HEK293T (cell line): ENCODE measurements at places on chromosomes 6 and 20.

GRCh38 chr6:113734982-113735381, 122.2 kb upstream of the MARCKS start:
- no peak for DNase-seq

- DNase-seq, result no peak
Observed at GRCh38 chr6:90397929-90398674, 101.5 kb upstream of the BACH2 start.

DNA sequence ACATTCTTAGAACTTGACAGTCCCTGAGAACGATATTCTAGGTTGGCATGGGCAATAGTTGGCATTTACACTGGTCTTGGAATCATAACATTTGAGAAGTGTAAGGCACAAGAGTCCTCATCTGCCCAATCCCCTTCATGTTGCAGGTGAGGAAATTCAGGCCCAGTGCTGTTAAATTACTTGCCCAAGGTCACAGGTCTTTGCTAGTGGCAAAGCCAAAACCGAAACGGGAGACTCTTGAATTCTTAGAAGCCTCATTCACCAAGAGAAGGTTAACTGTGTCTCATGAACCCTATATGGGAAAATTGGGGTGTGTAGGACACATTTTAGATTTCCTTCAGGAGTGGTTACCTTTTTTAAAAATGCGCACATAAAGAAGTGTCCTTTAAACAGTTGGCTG, 7.2 kb downstream of the E2F3 start:
- no peak for DNase-seq

GRCh38 chr20:916125-916799, at the start of gene ANGPT4:
Gene ANGPT4, minus strand, starts transcription at chr20:916334. Its CDS starts 120 bp downstream, at chr20:916214.
- DNase-seq, result no peak

- DNase-seq, result no peak
Observed at GRCh38 chr6:137284811-137285110, 65.6 kb upstream of the IFNGR1 start.

GRCh38 chr6:56289721-56290120, 42.3 kb upstream of the COL21A1 start:
- no peak for DNase-seq

DNA sequence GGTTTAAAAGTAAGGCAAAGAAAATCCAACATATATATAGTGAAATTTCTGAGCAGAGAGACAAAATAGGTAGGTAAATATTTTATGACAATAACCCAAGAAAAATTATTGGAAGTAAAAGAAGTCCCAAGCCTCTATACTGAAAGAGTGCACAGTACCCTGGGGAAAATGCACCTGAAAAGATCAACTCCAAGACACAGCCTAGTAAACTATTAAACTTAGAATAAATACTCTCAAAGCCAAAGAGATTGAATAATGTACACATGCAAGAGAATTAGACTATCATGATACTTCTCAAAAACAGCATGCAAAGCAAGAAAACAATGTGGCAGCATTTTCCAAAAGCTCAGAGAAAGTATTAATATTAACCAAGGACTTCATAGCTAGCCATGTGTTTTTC, 676.8 kb upstream of the CHD6 start:
- no peak for DNase-seq

DNA sequence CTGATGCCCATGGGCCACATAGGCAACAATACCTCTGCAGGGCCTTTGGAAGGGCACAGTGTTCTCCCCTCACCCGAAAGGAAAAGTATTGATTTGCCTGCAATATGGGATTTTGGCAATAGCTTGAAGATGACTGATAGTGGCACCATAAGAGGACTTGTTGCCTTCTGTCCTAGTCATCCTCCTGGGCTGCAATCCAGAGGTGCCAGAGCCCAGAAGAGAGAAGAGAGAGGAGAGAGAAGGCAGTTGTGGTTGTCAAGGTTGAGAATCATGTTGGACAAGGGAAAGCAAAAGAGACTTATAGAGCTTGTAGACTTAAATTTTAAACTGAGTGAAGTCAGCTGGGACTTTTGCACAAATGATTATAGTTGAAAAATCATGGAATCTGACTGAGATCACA, 14.6 kb downstream of the HDGFL1 start:
- no peak for DNase-seq

- DNase-seq, result no peak
Observed at GRCh38 chr6:141867767-141868166, 265.0 kb upstream of the GJE1 start.

- DNase-seq, result no peak
Observed at GRCh38 chr20:36666181-36666740, 20.3 kb upstream of the SLA2 start.

DNA sequence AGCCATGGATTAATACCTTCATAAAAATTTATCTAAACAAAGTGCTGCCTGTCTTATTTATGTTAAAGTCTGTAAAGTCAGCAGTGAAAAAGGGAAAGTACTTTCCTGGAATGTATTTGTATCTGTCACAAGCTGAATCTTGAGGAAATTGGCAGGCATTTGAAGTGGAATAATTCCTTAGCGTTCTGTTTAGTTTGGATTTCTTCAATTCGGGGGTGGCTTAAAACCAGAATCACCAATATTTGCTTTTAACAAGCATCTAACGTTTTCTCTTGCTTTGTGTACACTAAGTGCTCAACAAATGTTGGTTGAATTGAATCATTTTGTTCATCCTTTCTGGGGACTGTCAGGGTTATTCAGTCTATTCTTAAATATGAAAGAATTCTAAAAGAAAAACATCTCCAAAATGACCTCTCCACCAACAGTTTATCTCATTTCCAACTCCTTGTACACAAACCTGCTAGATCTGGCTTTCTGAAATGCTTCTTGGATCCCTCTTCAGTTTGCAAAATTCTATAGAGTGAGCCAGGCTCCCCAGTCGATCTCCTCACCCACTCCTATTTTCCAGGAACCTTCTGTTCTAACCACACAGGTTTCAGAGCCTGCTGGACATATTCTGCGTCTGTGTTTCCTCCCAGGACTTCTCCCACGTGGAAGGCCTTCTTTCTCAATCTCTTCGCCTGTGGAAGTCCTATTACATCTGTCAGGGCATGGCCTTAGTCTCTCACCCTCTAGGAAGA, 2.0 kb upstream of the NPEPL1 start:
- no peak for DNase-seq

GRCh38 chr6:169953686-169954085, 202.3 kb downstream of the ERMARD start:
- DNase-seq, result no peak

GRCh38 chr6:72624557-72625160, 2.8 kb downstream of the KCNQ5 start:
- DNase-seq, result peak; percentile 46

GRCh38 chr20:34663213-34663943, 13.5 kb downstream of the PIGU start:
- peak; percentile 26 for DNase-seq

DNA sequence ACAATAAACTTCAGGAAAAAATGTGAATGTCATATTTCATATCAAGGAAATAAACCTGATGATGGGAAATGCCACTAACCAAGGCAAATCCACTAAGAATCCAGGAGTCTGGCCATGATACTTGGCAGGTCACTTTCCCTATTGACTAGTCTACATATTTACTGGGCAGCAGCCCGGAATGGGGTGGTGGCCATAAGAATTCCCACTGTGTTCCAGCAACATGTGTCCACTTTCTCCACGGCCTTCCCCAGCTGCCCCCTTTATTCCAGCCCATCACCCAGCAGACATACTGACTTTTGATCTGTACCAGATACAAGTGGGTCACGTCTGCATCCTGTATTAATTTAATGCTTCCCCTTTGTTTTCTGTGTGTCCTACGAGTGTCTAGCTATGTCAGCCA, 234.5 kb upstream of the PRDM1 start:
- no peak for DNase-seq

- DNase-seq, result no peak
Observed at GRCh38 chr20:22795871-22796270, 211.5 kb upstream of the FOXA2 start.

DNA sequence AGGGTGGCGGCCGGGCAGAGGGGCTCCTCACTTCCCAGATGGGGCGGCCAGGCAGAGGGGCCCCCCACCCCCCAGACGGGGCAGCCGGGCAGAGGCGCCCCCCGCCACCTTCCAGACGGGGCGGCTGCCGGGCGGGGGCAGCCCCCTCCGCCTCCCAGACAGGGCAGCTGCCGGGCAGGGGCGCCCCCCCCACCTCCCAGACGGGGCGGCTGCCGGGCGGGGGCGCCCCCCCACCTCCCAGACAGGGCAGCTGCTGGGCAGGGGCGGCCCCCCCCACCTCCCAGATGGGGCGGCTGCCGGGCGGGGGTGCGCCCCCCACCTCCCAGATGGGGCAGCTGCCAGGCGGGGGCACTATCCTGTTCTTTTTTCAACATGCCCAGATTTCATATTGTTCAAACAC, 78.2 kb upstream of the DST start:
- DNase-seq, result no peak

- no peak for DNase-seq
Observed at GRCh38 chr6:3433005-3433404, 23.8 kb downstream of the SLC22A23 start.

GRCh38 chr6:109093732-109094415, 772 bp downstream of the SESN1 start:
- no peak for DNase-seq

- peak; percentile 34 for DNase-seq
Observed at GRCh38 chr20:9359561-9360308, 154.7 kb upstream of the LAMP5 start.

- no peak for DNase-seq
Observed at GRCh38 chr6:25174678-25175077, 104.5 kb upstream of the CARMIL1 start.

GRCh38 chr6:57089265-57089664, 723 bp upstream of the ZNF451 start:
- no peak for DNase-seq

DNA sequence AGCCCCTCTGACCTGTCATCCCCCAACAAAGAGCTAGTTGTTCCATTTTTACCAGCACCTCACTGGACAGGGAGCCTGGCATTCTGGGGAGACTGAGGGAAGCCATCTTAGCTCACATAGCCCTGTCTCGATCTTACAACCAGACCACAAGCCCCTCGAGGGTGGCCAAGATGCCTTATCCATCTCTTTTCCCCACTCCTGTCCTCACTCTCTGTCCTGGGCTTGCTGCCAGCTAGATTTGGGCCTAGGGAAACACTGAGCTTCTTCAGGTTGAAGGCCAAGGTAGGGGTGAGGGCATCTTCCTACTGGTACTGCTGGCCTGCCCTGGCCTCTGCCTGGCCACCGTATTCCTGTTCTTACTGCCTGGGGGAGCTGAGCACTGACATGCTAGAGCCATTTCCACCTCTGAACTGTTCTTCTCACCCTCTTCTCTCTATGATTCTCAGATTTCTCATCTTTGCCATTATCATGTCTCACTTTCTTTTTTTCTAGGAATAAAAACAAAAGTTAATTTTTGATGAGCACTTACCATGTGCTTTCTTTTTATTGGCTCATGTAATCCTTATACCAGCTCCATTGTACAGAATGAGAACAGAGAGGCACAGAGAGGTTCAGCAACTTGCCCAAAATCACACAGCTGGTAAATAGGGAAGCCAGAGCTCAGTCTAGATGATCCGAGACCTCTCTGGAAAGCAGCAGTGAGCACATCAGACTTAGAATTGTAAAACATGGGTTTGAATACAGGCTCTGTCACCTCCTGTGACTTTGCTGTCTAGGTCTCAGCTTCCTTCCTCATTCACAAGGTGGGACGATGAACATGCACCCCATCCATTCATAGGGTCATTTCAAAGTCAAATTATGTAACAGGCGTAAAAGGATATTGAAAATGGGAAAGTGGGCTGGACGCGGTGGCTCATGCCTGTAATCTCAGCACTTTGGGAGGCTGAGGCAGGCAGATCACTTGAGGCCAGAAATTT, 28.7 kb downstream of the FGD2 start:
- no peak for DNase-seq

- DNase-seq, result no peak
Observed at GRCh38 chr20:57369596-57369995, 18.5 kb downstream of the RAE1 start.

GRCh38 chr6:129475477-129476247, 234.3 kb downstream of the ARHGAP18 start:
- peak; percentile 16 for DNase-seq

GRCh38 chr6:43407296-43407695, 20.0 kb upstream of the ABCC10 start:
- no peak for DNase-seq

DNA sequence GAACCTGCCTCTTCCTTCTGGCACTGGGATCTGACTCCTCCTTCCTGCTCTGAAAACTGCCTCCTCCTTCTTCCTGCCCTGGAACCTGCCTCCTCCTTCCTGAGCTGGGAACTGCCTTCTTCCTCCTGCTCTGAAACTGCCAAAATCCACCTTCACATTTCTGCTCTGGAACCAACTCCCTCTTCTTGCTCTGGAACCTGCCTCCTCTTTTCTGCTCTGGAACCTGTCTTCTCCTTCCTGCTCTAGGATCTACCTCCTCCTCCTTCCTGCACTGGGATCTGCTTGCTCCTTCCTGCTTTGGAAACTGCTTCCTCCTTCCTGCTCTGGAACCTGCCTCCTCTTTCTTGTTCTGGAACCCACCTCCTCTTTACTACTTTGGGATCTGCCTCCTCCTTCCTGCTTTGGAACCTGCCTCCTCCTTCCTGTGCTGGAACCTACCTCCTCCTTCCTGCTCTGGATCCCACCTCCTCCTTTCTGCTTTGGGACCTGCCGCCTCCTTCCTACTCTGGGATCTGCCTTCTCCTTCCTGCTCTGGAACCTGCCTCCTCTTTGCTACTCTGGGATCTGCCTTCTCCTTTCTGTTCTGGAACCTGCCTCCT, 315.5 kb downstream of the PRL start:
- no peak for DNase-seq

DNA sequence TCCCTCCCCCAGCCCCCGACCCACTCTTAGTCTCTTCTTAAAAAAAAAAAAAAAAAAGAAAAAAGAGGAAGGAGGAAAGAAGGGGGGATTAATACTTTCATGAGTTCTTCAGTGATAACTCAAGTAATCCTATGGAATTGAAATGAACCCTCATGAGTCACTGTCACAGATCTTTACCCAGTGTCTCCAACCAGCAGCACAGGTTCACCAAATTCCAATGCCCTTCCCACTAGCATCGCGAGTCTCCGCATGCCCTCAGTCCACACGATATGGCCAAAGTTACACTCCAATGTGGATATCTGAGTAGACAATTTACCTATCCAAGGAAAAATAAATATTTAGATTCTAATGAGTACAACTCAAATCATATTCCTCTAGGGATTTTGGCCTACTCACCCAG, 74.5 kb downstream of the MDN1 start:
- DNase-seq, result no peak

GRCh38 chr6:85136310-85136709, 313.6 kb upstream of the NT5E start:
- no peak for DNase-seq

DNA sequence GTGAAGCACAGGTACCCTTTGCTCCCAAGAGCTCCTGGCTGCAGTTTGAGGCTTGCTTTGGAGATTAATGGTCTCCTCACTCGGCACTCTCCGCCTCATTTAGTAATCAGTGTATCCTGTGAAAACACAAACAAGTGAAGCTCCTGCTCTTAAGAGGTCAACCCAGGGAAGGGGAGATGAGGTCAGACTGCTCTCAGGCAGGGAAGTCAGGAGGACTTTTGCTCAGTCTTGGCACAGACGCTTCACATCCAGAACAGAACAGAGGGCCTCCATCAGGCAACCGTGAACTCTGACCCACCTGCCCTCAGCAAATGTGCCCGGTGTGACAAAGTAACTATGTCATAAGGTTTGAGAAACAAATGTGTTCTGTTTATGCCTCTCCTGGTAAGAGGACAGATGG, 428.8 kb upstream of the JARID2 start:
- no peak for DNase-seq

- DNase-seq, result no peak
Observed at GRCh38 chr6:80482056-80482455, 375.6 kb downstream of the BCKDHB start.
